GM23248 (cell line): ENCODE measurements at places on chromosomes 4 and X.
A peak's percentile ranks its signal among the peaks of the same experiment; 100 is the strongest.

GRCh38 chr4:176593943-176594342, 198.8 kb downstream of the VEGFC start:
- DNase-seq = no peak

DNA sequence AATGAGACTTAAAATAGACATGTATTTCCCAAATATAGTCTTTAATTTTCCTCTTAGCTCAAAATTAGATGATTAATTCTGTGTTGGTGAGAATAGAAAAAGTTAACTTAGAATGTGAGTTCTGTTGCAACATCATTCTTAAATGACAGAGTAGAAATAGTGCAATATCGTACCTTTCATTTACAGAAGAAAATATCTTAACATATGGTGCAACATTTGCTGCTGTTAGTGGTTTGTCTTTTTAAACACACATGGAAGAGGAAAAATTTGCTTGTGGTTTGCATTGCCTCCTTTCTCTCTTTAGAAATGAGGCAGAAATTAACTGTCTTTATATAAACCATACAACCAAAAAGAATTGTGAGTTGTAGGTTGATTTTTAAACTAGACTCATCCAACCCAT, 39.3 kb upstream of the FHDC1 start:
- peak; percentile 41 for DNase-seq

- DNase-seq = no peak
Observed at GRCh38 chr4:137707102-137707620, 174.9 kb upstream of the PCDH18 start.

- DNase-seq = no peak
Observed at GRCh38 chr4:6752486-6752829, 30.1 kb upstream of the KIAA0232 start.

DNA sequence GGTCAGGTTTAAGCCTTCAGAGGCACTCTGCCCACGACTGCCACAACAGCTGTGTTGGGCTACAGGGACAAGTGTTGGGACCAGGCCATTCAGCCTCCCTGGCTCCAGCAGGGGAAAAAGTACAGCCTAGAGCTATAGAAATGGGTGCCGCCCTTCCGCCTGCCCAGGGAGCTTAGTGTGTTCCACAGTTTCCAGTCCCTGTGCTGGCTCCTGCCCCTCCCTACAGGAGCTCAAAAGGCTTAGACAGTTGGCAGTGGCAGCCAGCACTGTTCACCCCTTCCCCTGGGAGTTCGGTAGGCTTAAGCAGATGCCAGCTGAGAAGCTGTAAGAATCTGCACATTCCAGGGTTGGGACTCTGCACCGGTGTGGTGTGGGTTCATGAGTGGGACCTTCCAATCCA, 408.2 kb upstream of the INTU start:
- DNase-seq = no peak

DNA sequence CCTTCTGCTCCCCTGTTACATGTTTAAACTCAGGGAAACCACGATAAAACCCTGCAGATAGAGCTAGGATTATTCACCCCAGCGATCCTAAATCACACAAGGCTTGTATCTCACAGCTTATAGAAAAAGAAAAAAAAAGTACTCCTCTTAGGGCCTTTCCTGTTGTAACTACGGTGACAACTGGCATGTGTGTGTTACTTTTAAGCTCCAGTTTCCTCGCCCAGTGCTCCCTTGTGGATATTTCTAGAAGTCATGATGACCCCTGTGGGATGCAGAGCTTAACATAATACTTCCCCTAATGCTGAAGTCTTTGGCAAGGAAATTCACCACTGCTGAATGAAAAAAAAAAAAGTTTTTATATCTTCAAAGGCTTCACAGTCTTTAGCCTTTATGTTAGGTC, 114.7 kb downstream of the NWD2 start:
- DNase-seq = no peak
